ENCODE measurements at places on chromosomes 5 and 9.

DNA sequence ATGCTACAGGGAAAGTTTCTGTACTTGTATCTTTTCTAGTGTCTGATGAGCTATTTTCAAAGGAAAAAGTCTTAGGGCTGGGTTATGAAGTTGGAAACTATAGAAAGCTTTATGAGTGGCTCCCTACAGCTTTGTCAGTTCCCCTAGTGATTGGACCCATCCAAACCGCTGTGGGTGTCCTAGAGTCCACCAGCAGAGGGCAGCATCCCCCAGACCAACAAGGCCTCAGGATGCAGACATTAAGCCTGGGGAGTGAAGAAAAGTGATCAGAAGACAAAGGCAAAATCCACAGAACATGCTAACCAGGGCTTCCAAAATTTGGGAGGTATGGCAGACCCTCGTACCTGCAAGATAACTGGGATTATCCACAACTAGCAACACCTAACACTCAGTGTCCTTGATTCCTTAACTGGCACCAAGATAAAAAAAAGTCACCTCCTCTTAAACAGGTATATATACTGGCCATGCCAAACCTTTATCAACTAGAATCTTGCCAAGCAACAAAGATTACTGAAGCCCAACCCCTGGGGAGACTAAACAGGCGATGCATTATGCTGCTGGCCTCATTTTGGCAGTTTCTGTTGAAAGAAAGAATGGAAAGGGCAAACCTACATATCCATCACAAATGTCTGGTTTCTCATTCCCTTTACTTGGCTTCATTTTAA lies 110.4 kb upstream of the NR5A1 start:
- peak; percentile 62 for DNase-seq

- no peak for DNase-seq
These were observed 13.6 kb upstream of the ERAP1 start for GRCh38 chr5:96821260-96821916.

- no peak for DNase-seq
These were observed 122.4 kb upstream of the PRDM9 start for GRCh38 chr5:23385036-23385435.

DNA sequence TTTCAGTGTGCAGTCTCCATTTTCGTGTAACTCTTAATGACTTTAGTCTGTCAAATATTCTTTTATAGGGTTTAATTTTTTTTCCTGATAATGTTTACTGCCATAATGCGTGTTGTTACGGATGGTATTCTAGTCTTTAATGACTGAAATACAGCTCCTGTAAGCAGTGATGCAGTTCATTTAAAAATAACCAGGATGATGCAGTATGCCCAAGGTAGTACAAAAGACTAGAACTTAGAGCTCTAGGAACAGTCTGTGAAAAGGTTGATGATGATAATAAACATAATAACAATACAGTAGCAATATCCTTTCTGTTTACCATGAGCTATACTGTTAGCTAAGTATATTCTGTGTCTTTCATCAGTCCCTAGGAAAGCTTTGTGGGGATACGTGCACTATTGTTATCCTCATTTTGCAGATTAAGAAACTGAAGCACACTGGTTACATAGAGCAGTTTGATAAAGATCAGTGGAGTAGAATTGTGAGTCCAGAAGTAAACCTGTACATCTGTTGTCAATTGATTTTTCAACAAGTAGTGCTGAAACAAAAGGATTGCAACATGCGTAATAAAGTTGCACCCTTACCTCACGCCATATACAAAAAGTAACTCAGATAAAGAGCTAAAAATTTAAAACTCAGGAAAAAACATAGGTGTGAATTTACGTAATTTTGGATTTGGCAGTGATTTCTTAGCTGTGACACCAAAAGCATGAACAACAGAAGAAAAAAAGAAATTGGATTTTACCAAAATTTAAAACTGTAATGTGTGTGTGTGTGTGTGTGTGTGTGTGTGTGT lies 64.5 kb downstream of the MTREX start:
- DNase-seq, result no peak

DNA sequence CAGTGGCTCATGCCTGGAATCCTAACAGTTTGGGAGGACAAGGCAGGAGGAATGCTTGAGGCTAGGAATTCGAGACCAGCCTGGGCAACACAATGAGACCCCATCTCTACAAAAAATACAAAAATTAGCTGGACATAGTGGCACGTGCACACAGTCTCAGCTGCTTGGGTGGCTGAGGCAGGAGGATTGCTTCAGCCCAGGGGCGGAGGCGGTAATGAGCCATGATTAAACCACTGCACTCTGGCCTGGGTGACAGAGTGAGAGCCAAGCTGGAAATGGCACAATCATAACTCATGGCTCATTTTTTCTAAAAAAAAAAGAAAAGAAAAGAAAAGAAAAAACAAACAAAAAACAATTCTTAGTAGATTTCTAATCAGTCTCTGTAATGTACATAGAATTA lies 446.2 kb downstream of the ELAVL2 start:
- DNase-seq, result no peak

GRCh38 chr5:98102936-98103335 lies 670.5 kb upstream of the RGMB start:
- DNase-seq, result no peak

DNA sequence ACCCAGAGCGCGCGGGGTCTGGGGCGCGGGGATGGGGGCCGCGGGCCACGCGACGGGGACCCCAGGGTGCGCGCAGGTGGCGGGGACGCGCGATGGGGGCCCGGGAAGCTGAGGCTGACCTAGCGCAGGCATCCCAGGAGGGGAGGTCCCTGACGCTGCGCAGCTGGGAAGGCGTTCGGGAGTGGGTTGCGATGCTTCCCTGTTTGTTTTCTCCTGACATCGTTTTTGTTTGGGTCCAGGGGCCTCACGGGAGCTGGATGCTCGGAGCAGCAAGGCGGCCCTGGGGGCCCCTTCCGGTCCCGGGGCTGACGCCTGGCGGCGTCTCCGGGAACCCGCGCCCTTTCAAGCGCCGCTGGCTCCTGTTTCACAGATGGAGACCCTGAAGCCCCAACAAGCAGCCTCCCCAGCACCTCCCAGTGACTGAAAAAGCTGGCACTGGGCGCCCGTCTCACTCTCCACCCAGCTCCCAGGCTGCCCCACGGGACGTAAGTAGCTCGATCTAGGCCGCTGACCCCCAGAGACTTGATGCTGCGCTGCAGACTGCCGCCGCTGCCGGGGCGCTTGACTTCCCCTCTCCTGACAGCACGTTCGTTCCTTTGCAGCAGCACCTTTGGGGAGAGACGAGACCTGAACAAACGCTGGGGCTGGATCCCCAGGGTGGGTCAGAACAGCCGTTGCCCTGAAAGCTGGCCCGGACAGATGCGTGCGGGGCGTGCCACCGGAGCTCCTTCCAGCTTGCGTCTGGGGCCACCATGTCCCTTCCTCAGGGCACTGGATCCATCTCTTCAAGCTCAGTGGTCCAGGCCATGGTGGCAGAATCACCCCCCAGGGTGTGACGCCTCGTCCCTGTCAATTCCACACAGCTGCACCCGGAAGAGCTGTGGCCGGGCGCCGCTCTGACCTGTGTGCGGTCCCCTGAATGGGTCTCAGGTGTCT lies 593 bp downstream of the BRD3OS start:
- DNase-seq, result peak; percentile 42

GRCh38 chr9:69965416-69966145 lies 78.1 kb upstream of the MAMDC2 start:
- no peak for DNase-seq

- no peak for DNase-seq
These were observed 16.1 kb upstream of the FRMD3 start for GRCh38 chr9:83554278-83554677.

- DNase-seq, result no peak
These were observed 167.1 kb downstream of the PAM start for GRCh38 chr5:102922111-102922720.

DNA sequence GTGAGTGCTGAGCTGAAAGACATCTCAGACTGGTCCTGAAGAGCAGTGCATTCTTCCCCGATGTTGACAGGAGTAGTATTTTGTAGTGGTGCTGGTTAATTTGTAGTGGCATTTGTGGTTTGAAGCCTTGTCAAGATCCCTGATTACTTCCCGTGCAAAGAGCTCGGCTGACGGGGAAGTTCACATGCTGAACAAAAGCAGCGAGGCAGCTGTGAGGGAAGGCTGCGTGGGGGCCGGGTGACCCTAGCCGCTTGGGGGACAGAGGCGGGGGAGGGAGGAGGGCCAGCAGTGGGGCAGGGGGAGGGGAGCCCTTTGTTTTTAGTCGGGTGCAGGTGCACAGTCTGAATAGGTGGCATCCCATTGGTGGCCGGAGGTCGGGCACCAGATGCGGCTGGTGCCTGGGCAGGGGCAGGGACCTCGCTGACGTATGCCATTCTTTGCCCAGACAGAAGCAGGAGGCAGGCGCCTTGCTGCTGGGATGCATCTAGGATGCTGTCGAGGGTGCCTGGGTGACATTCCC lies 64.7 kb downstream of the CRB2 start:
- no peak for DNase-seq

DNA sequence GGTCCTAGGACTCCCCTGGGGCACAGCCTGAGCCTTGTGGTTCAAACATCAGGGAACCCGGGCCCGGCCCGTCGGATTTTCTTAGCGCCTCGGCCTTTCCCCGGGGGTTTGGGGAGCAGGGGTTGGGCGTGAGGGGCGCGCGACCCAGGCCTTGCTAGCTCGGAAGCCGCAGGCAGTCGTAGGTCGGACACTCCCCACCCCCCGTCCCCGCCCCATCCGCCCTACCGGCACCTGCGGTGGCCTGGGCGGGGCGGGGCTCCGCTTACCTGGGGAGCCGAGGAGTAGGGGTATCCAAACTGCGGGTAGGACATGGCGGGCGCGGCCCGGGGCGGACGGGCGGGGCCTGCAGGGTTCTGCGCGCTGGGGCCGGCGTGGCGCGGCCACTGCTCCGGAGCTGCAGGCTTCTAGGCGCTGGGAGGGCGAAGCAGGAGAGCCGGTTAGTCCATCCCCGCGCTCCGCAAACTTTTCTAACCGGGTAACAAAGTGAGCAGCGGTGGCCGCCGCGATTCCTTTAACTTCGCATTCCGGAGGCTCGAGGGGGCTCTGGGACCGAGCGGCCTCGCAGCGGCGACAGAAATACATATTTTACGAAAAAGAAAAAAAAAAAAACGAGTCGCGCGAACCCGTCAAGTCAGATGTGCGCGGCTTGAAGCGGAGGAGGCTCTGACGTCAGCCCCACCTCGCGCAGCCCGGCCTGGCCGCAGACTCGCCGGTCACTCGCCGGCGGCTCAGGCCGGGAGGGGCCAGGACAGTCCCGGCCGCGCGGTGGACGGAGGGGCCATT lies at the start of gene IRX4:
IRX4 (minus strand) TSS at position 589 of the 783 bp plus-strand sequence; CDS start at position 311, 278 bp downstream.
- DNase-seq, result no peak

DNA sequence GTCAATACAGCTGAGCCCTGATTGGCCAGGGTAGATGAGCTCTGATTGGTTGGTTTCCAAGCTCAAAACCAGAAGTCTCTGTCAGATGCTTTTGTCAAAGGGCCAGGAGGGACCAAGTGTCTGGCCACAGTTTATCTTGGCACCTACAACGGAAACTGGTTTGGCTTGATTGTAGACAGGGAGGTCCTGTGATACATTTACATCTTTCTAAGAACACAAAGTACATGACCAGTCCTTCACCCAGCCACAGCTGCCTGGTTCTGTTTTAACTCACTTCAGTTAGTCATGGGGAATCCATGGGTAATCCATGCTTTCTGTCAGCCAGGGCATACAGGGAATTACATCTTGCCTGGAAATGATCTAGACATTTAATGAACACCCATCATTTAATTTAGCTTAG lies 171.2 kb downstream of the SLC12A2 start:
- DNase-seq, result no peak

DNA sequence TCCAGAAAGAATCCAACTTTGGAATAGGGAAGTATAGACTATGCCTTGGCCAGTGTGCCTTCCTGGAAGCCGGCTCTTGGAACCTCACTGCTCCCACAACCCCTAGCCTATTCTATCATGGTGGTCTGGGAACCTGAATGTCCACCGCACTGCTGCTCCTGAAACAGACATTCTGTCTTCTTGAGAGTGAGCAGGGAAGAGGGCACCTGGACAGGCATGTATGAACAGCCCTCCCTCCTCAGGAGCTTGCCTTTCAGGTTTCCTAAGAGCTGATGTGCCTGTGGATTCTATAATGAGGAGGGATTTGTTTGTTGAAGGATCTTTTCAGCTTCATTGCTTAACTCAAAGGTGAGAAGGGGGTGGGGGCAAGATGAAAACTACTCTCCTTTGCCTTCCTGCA lies 55.1 kb upstream of the XPA start:
- DNase-seq, result no peak

GRCh38 chr9:21848615-21849014 lies 46.2 kb downstream of the MTAP start:
- no peak for DNase-seq

GRCh38 chr5:14995229-14995628 lies 123.7 kb upstream of the ANKH start:
- DNase-seq, result no peak

- no peak for DNase-seq
These were observed 345.7 kb upstream of the WWC1 start for GRCh38 chr5:167945542-167946384.

DNA sequence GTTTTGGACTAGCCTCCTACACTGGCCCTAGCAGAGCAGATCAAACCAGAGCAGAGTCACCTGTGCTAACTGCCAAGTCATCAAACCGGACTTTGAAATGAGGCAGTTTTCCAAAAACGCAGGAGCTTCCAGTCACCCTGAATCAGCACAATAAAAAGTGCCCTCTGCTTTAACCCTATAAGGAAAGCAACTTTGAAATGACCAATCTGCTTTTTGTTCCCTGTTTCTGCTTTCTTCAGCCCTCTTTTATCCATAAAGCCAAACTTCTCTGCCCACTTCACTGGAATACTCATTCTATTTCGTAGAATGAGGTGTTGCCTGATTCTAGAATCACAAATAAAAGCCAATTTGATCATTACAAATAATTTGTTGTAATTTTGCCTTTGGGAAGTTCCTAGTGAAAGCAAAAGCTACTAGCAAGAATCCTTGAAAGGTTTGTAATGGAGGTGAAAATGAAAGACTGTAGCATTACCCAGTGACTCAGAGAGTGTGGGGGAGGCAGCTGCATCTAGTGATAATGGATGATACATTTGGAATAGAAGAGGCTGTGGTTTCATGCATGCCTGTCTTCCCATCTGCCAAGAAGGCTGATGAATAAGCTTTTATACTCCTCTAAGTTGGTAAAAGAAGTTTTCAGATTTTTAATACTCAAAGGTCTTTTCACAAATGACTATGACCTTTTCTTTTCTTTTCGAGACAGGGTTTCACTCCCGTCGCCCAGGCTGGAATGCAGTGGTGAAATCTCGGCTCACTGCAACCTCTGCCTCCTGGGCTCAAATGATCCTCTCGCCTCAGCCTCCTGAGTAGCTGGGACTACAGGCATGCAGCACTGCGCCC lies 14.9 kb downstream of the SPAAR start:
- no peak for DNase-seq

DNA sequence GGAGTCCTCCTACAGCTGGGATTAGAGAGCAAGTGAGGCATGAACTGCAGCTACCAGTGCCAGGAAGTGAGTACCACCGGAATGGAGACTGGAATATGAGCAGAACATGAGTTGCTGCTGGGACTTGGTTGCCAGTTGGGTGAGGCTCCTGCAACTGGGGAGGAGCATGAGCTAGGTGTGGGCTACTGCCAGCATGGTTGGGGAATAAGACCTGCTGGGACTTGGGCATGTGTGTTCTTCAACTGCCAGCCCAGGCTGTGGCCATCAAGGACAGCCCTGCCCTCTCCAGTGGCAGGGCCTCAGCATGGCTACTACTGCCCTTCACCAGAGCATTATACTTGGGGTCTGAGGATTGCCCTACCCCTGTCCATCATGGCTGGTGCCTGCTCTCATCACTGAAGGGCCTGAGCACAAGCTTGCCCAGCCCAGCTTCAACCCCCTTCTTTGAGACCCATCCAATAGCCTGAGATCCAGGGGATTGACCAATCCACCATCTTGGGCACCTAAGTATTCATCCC lies 665.0 kb downstream of the ELAVL2 start:
- no peak for DNase-seq
